H1 (cell line): ENCODE measurements at places on chromosomes 16 and 17.
A peak's percentile ranks its signal among the peaks of the same experiment; 100 is the strongest.

DNA sequence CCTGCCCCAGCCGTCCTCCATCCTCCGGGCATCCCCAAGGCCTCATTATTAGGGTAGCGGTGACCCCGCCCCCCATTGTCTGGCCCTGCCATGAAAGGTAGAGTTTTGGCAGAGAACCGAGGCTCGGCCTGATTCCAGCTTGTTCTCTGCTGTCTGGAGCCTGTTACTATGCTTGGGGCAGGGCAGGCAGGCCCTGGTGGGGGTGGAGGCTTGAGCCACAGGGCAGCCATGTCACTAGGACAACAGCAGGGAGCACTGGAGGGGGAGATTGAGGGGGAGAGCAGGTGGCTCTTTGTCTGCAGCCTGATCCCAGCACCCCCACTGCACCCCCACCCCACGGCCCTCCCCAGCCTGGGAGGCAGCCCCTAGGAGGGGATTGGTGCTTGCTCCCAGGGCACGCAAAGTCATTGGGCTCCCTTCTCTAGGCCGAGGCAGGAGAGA, 15.4 kb downstream of the RHBDL3 start:
- DNase-seq, result peak; percentile 82

- DNase-seq, result no peak
These were observed 16.6 kb upstream of the ERN1 start for GRCh38 chr17:64146418-64147109.

GRCh38 chr17:6356562-6356961, 78.4 kb downstream of the AIPL1 start:
- DNase-seq, result no peak

- no peak for DNase-seq
These were observed 49.1 kb downstream of the RAI1 start for GRCh38 chr17:17730250-17730935.

DNA sequence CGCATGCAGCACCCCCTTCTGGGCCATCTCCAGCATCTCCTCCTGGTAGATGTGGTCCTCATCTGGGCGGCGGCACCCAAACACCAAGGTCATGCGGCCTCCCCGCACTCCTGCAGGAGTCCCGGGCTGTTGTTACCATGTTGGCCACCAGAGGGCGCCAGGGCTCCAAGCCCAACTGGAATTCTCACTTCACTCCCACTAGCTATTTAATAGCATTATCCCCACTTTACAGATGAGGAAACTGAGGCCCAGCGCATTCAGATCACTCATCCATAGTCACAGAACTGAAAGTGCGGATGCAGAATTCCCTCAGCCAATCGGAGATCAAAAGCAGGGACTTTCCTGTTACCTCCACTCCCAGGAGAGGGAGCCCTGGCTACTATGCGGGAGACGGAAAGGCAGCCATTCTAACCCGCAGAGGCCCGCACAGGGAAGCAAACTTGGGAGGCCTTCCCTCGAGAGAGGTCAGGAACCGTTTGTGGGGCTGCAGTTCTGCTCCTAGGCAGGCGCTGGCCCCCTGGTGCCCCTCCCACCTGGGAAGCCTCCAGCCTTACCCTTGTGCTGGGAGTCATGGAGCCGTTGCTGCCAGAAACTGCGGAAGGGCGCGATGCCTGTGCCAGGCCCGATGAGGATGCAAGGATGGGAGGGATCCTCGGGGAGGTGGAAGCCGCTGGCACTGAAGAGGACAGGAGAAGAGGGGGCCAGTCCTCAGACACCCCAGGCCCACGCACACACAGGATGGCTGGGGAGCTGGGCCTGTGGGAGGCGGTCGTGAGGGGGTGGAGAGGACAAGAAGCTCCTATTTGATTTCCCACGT, 40.1 kb downstream of the NOS2 start:
- DNase-seq, result peak; percentile 96

DNA sequence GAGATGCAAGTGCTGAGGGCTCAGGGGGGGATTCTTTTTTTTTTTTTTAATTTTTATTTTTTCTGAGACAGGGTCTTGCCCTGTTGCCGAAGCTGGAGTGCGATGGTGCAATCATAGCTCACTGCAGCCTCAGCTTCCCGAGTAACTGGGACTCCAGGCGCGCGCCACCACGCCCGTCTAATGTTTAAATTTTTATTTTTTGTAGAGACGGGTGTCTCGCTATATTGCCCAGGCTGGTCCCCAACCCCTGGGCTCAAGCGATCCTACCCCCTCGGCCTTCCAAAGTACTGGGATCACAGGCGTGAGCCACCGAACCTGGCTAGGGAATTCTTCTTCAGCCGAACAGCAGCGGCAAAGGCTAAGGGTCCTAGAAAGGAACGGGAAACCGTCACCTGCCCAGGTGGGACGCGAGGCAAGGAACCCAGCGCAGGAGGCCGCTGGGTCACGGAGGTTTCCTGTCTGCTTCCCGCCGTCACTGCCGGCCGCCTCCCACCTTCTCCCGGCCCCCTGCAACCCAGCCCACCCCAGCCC, 13.3 kb upstream of the OR1F1 start:
- no peak for DNase-seq

GRCh38 chr16:66538910-66539309, 11.0 kb downstream of the TK2 start:
- DNase-seq, result no peak

DNA sequence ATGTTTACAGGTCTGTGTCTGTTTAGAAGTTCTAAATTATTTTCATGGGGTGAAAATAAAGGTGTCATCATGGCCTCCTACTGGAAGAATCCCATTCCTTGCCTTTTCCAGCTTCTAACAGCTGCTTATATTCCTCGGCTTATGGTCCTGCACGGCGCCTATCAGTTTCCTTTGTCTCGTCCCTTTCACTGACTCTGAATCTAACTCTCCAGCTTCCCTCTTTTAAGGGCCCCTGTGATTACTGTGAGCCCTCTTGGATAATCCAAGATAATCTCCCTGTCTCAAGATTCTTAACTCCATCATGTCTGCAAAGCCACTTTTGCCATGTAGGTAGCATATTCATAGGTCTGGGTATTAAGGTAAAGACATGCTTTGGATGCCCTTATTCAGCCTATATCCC, 441.0 kb upstream of the ERCC4 start:
- no peak for DNase-seq

- DNase-seq, result peak; percentile 62
These were observed 1.1 kb upstream of the KIFC3 start for GRCh38 chr16:57803134-57803990.

GRCh38 chr16:21560462-21560861, 38.9 kb upstream of the METTL9 start:
- DNase-seq, result no peak

- DNase-seq, result no peak
These were observed 9.9 kb downstream of the ALOX15B start for GRCh38 chr17:8048736-8049135.

DNA sequence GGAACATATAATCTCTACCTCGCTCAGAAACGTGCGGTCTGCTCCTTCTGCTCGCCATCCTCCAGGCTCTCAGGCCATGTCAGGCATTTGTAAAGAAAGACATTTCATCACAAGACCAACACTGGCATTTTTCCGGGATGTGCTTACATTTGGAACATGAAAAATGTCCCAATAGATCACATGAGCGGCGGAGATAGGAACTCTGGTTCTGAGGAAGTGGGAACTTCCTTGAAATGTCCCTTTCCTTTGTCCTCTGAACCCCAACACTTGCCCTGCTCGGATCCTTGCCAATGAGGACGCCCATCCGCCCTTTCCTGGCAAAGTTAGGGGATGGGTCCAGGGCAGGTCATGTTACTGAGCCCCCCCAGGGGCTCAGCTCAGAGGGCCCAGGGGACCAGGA, 130.5 kb downstream of the MAF start:
- DNase-seq, result no peak

DNA sequence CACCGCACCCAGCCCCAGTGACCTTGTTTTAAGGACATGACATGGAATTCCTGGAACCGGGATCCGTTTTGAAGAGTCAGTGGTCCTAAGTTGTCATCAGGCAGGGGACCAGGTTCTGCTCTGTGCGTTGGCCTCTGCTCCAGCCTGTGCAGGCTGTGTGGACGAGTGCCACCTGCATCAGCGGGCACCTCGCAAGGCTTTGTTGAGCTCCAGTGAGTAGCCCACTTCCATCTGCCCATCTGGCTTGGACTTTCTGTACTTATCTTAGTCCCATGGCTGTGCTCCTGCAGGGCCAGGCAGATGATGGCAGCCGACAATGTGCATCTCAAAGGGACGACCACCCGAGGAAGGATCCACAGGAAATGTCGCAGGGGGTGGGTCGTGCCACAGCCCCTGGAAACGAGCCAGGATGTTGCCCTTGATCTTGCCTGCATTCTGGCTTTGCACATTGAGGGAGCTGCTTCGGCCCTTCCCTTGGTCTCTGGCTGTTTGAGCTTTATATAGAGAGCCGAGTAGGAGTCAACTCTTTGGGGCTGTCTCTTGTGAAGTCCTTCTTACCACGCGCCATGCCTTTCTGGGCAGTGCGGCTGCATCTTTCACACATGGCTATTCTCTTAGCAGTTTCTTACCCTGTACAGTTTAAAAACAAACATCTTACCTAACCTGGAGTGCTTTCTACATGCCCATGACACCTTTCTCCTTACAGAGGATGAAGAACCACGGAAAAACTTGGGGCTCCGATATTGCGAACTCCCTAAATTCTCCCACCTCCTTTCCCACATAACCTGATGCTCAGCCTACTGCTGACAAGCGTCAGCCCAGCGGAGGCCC, 18.3 kb downstream of the KIAA0513 start:
- DNase-seq, result no peak

GRCh38 chr16:68233835-68234187, 2.1 kb downstream of the ESRP2 start:
- no peak for DNase-seq

DNA sequence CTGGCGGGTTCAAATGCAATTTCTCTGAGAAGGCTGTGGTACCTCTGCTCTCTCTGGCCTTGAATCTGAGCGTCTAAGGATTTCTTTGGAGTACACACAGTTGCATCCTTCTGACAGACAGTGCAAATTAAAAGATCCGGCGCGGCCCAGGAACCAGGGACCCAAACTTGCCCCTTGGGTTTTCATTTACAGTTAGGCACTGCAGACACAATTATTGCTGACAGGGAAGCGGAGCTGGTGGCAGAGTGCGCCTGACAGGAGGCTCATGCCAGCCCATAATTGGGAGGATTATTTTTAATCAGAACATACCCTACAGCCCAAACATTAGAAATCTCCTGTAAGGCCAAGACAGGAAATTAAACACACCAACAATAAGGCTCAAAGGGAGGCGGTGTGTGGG, 1023.4 kb upstream of the RBFOX1 start:
- no peak for DNase-seq

DNA sequence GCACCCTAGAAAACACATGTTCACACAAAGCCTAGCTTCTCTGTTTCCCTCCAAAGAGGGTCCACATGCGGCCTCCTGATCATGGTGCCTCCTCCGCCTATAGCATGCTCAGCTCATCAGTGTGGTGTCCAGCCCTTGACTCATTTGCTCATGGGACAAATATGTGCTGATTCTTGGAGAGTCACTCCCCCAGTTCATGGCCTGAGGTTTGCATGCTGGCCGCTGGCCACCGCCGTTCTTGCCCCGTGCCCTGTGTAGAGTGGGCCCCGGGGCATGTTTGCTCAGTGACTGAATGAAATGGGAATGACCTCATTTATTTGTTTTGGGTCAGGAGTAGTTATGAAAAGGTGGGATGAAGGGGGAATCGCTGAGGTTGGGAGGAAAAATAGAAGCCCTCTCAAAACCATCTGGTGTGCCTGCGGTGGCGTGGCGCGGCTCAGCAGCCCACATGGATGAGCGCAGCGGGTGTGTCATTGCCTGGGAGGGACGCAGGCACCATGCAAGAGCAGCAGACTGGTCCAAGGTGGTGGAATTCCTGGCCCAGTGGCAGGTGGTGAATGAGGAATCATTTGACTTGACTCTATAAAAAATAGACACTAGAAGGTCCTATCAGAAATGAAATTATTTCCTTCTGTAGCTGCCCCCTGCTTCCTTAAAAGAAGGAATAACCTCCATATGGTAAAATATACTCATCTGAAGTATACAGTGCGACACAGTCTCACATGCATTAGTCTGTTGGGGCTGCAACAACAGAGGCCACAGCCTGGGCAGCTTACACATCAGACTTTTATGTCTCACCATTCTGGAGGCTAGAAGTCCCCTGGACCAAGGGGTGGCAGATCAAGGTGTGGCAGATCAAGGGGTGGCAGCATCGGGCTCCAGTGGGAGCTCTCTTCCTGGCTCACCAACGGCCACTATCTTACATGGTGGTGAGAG, 31.7 kb downstream of the CRISPLD2 start:
- no peak for DNase-seq

DNA sequence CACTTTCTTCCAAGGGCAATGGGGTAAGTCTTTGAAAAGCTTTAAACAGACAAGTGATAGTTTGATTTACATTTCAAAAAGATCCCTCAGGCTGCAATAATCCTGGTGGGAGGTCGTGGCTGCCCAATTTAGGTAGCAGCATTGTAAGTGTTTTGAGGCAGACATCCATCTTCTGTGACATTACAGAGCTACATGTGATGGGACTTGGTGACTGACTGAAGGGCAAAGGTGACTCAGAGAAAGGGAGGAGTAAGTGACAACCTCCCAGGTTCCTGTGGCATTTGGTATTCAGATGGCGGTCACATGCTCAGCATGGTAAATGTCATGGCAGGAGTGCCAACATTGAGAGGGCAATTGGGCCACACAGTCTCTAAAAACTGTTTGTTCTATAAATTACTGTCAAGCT, 26.5 kb downstream of the STAT3 start:
- DNase-seq, result no peak

GRCh38 chr17:811051-811784, 29.1 kb downstream of the MRM3 start:
- DNase-seq, result no peak
